ENCODE measurements at places on chromosomes 6 and 20. TPM values are rescaled to one million over a fixed set of nuclear protein-coding genes. Genes with fewer than 3 reads are reported as not detected.

- no peak for DNase-seq
Observed at GRCh38 chr6:169022079-169022478, 231.6 kb downstream of the THBS2 start.

DNA sequence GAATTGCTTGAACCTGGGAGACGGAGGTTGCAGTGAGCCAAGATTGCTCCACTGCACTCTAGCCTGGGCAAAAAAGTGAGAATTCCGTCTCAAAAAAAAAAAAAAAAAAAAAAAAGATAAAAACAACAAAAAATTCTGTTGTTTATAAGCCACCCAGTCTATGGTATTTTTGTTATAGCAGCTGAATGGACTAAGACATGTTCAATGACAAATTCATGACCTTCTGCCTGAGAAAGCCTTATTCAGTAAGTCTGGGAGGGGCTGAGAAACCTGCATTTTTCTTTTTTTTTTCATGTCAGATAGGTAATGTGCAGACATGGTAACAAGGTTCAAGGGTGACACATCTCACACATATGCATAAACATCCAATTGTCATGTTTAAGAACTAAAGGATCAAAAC lies 40.4 kb upstream of the TRAF3IP2 start:
- DNase-seq, result no peak

- DNase-seq, result no peak
Observed at GRCh38 chr20:41436679-41437078, 70.1 kb upstream of the EMILIN3 start.

- DNase-seq, result no peak
Observed at GRCh38 chr20:9981829-9982228, 53.0 kb upstream of the ANKEF1 start.

DNA sequence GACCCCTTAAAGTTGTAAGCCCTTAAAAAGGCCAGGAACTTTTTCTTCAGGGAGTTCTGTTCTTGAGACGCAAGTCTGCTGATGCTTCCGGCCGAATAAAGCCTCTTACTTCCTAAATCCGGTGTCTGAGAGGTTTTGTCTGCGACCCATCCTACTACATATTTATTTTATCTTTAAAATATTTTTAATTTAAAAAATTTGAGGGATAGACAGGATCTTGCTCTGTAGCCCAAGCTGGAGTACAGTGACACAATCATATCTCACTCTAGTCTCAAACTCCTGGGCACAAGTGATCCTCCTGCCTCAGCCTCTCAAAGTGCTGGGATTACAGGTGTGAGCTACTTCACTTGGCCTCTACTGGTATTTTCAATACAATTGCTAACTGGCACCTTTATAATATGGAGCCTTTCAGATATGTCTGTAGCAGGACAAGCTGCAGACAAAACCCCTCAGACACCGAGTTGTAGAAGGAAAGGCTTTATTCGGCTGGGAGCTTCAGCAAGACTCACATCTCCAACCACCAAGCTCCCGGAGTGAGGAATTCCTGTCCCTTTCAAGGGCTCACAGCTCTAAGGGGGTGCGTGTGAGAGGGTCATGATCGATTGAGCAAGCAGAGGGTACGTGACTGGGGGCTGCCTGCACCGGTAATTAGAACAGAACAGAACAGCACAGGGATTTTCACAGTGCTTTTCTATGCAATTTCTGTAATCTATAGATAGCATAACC lies 41.0 kb downstream of the GPX5 start:
- DNase-seq, result no peak

DNA sequence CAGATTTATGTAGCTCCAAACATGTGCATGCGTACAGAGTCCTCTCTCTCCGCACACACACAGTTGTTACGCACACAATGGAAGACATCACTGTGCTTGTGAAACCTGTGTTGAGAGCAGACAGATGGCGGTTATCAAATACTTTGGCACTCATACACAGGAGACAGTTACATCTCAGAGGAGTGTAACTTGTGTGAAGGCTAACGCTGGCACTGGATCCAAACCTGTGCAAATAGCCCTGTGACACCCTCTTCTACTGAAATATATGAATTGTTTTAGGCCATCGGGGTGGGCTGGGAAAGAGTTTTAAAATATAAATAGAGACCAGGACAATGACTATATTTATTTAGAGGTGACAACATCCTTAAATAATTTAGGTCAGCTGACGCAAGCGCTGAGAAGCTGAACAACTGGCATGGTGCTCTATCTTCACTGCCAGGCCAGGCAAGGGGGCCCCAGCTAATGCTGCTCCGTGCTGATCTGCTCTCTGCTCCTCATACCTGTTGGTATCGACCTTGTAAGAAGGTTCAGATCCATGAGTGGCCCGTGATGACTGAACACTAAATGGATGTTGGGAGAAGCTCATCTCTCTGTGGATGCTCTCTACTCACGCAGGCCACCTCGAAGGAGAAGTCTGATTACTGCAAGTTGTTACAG lies 69.4 kb downstream of the FOXC1 start:
- peak; percentile 37 for DNase-seq

- DNase-seq, result no peak
Observed at GRCh38 chr6:152993847-152994246, 8.7 kb downstream of the MTRF1L start.

GRCh38 chr6:68726337-68726736 lies 91.3 kb downstream of the ADGRB3 start:
- no peak for DNase-seq

Gene PRSS35
- 71.1 TPM for polyA plus RNA-seq

Gene ANKRD66
- 0.45 TPM for polyA plus RNA-seq

Gene PPP1R18
- 47.1 TPM for polyA plus RNA-seq

Gene TSBP1
- not detected for polyA plus RNA-seq

Gene DEFB132
- polyA plus RNA-seq, result not detected

Gene OR2H1
- not detected for polyA plus RNA-seq

Gene MUC22
- not detected for polyA plus RNA-seq

Gene ZDHHC14
- polyA plus RNA-seq, result 6.4 TPM

Gene SLC22A1
- 0.86 TPM for polyA plus RNA-seq

All from muscle of back (tissue), 13 donors.